ENCODE measurements at places on chromosomes 6 and 20.

GRCh38 chr6:111162504-111162903 is 75.2 kb downstream of the SLC16A10 start:
- DNase-seq = no peak

DNA sequence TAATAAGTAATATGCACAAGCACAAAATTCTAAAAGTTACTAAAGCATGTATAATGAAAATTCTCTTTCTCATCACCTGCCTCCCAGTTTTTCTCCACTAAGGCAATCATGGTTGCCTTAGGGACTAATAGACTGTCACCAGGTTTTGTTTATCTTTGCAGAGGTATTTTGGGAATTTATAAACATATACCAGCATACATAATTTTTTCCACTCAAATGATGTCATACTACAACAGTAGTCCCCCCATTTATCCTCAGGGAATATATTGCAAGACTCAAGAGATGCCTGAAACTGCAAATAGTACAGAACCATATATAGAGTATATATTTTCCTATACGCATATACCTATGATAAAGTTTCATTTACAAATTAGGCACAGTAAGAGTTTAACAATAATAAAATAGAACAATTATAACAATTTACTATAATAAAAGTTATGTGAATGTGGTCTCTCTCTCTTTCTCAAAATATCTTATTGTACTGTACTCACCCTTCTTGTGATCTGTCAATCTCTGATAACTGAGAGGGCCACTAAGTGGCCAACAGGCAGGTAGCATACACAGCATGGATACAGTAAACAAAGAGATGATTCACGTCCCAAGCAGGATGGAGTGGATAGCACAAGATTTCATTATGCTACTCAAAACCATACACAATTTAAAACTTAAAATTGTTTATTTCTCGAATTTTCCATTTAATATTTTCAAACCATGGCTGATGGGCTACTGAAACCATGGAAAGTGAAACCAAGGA is 19.7 kb downstream of the RBL1 start:
- DNase-seq = no peak

GRCh38 chr6:138572167-138572875 is 73.0 kb upstream of the NHSL1 start:
- DNase-seq = no peak

GRCh38 chr20:62501801-62502495 is 26.2 kb upstream of the GATA5 start:
- DNase-seq = no peak

DNA sequence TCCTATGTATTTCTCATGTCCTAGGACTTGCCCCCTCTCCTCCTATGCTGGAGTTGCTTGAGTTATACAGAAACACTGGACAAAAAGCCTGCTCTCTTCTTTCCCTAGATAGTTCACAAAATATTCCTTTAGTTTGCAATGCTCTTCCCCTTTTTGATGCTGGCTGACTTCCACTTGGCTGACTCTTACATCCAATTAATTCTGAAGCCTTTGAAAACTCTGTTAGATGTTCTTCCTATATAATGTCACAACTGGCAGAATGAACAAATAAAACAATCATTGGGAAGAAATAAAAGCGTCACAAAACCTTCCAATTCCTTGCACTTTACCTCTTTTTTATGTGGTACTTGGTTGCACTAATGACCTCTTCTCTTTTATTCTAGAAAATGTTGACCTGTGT is 253.8 kb upstream of the CITED2 start:
- DNase-seq = no peak

DNA sequence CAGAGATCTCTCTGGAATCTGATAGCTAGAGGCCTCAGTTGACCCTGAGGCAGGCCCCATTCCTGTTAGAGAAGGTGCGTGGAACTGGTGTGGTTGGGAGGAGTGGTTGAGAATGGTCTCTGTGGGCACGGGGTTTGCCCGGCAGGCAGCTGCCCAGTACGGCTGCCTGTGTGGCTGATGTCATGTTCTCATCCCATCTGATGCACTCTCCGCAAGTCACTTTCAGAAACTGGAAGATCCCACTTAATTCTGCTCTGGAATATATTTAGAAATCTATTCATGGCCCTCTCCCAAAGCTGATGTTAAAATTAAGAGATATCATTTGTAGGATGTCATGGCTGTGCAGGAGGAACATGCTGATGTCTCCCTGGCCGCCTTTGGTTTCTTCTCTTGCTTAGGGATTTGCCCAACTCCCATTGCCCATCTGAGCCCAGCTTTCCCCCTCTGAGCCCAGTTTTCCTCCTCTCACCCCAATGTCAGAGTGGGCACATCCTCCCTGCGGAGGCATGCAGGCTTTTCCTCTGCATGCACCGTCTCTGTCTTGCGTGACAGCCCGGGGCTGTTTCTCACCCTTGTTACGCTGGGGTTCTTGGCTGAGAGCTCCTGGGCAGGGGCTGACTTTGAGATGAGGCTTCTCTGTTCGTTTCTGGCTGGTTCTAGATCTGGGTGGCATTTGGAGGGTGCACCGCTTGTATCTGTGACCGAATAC is 21.0 kb downstream of the PHACTR3 start:
- no peak for DNase-seq

DNA sequence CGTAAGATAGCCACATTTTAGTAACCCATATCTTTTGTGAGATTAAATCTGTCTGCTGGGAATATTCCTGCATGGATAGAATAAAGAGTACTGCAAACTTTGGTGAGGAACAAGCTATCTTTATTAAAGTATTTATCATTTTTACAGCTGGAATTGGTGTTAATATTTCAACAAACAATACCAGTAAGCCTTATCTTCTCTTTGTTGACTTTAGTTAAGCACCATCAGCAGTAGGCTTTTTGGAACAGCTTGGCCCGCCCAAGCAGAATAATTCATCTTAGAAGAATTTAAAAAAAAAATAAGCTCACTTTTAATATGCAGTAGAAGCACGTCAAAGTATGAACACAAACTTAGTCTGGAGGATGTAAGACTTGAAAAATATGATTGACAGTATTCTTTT is 917.8 kb upstream of the ADGRB3 start:
- DNase-seq = no peak

DNA sequence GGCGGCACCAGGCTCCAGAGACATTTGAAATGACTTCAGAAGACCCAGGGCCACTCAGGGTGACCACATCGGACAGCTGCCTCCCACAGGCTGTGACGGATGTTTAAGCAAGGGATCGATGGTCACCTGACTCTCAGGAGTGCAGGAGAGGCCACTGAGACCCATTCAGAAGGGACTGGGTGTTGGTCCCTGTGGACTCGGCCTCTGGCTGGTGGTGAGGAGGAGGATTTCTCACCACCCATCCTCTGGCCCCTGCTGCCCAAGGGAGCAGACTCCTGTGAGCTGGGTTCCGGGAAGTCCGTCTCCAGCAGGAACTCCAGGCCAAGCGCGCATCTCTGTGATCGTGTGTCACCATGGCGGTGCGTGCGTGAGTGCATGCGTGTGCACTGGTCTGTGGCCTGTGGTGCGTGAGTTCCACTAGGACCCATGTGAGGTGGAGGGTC is 25.5 kb downstream of the NPEPL1 start:
- DNase-seq = no peak

Measured in anterior cingulate cortex (tissue), 58 donors.